ENCODE measurements at places on chromosomes 3 and 15. TPM values are rescaled to one million over a fixed set of nuclear protein-coding genes. Genes with fewer than 3 reads are reported as not detected.

The NR2F2 gene
- 23.0 TPM for total RNA-seq

The CDCP1 gene
- 7.0 TPM for total RNA-seq

The SH2D7 gene
- total RNA-seq: not detected

The ISLR2 gene
- 1.7 TPM for total RNA-seq

The GOLGA6B gene
- 0.08 TPM for total RNA-seq

The FBXO40 gene
- total RNA-seq: not detected

The ABI3BP gene
- 10.4 TPM for total RNA-seq

The IMPG2 gene
- total RNA-seq: 0.72 TPM

The CDAN1 gene
- 12.3 TPM for total RNA-seq

The ATP13A5 gene
- not detected for total RNA-seq

The CMTM8 gene
- 17.1 TPM for total RNA-seq

The CSPG5 gene
- 0.44 TPM for total RNA-seq

The REC114 gene
- not detected for total RNA-seq

The C2CD4A gene
- 0.13 TPM for total RNA-seq

The LRRC31 gene
- total RNA-seq: 6.5 TPM

The GABRB3 gene
- 1.8 TPM for total RNA-seq

The ALG1L2 gene
- total RNA-seq: not detected

The RPL4 gene
- total RNA-seq: 3,351 TPM

The TP63 gene
- 2.4 TPM for total RNA-seq

The DUOX2 gene
- 34.2 TPM for total RNA-seq

The GPR149 gene
- total RNA-seq: 0.44 TPM

The CLDN18 gene
- total RNA-seq: 73.0 TPM

The MYO9A gene
- 38.2 TPM for total RNA-seq

The PTPRG gene
- total RNA-seq: 34.9 TPM

The P2RY1 gene
- 14.0 TPM for total RNA-seq

The NAALADL2 gene
- 16.7 TPM for total RNA-seq

The CLDND1 gene
- total RNA-seq: 89.2 TPM

The OR5K2 gene
- not detected for total RNA-seq

The GOLGA6D gene
- total RNA-seq: not detected

The MASP1 gene
- total RNA-seq: 25.1 TPM

The SLC2A2 gene
- total RNA-seq: 123 TPM

The ALAS1 gene
- total RNA-seq: 81.8 TPM

The XCR1 gene
- total RNA-seq: 0.27 TPM

The DOCK3 gene
- total RNA-seq: 0.77 TPM

The FBXW12 gene
- total RNA-seq: not detected

The APOD gene
- total RNA-seq: 9.6 TPM

The SCG3 gene
- 0.44 TPM for total RNA-seq

The ARID3B gene
- total RNA-seq: 13.2 TPM

The SI gene
- 78.4 TPM for total RNA-seq

The ACKR4 gene
- 1.8 TPM for total RNA-seq

The GATA2 gene
- total RNA-seq: 2.6 TPM

The SLC9A9 gene
- 6.8 TPM for total RNA-seq

The ZNF148 gene
- 35.7 TPM for total RNA-seq

The TUBGCP4 gene
- total RNA-seq: 13.4 TPM

The BOC gene
- total RNA-seq: 20.4 TPM

The ATP11B gene
- 57.2 TPM for total RNA-seq

The CFAP20DC gene
- total RNA-seq: 2.6 TPM

The PLOD2 gene
- total RNA-seq: 148 TPM

The DIPK2A gene
- 90.8 TPM for total RNA-seq

The GOLGA8G gene
- not detected for total RNA-seq

The CPLX3 gene
- not detected for total RNA-seq

The CP gene
- 22.3 TPM for total RNA-seq

The PLAAT1 gene
- 0.87 TPM for total RNA-seq

The GASK1A gene
- total RNA-seq: 2.1 TPM

The HYKK gene
- total RNA-seq: 3.6 TPM

The MINAR1 gene
- 1.3 TPM for total RNA-seq

The ANKRD34C gene
- total RNA-seq: not detected

The ARHGEF26 gene
- total RNA-seq: 17.1 TPM

The CHRNA3 gene
- 2.3 TPM for total RNA-seq
